ENCODE measurements at places on chromosomes 6 and 20.

DNA sequence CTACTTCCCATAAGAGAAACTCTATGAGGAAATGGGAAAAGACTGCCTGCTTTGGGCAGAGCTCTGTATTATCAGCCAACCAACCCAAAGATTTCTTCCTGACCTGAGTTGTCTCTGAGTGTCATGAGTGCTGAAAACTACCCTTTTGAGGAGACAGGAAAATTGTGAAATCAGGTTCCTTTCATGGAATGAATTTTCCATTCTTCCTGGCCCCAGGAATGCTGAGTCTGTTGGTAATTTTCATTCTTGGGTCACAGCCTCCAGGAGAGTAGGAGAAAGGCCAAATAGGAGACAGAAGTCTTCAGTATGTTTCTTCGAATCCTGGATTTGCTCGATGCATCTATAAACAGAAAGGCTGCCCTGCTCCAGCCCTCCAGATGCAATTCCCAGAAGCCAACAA, 53.6 kb downstream of the SCML4 start:
- DNase-seq, result no peak

- no peak for DNase-seq
Observed at GRCh38 chr20:48128436-48128835, 343.2 kb upstream of the SULF2 start.

DNA sequence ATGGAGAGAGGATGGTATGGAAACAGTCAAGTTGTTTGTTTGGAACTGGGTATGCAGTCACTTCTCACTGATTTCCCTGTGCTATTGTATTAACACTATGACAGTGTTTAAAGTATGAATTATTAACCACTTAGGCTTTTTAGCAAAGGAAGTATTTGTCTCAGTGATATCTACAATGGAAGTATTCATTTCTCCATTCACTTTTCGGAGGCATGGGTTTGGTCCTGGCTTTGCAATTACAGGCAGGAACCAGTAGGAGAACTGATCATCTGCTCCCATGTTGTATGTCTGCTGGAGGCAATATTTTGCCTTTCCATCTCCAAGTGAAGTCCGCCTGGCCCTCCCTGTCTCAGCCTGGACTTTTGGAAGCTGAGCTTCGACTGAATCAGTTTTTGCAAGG, 30.6 kb upstream of the EXOC2 start:
- no peak for DNase-seq

- DNase-seq, result no peak
Observed at GRCh38 chr6:69097948-69098347, 462.9 kb downstream of the ADGRB3 start.

- no peak for DNase-seq
Observed at GRCh38 chr6:25369036-25369432, 89.9 kb downstream of the CARMIL1 start.

- no peak for DNase-seq
Observed at GRCh38 chr20:37151529-37151928, 27.6 kb upstream of the RPN2 start.

DNA sequence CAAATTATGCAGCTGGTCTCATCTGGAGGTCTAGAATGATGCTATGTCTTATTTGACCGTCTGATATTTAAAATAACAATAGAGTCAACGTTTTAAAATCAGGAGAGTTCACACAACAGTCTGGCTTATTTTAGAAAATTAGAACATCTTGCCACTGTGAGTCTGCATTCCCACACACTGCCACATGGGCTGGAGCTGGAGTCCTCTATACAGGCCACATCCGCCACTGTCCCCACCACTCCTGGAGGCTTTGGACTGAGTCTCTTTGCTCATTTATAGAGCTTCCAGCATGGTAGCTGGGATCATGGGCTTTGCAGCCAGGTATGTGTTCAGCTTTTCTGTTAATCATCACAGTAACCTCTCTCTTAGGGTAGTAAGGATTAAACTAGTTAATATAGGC, 68.8 kb upstream of the ZNFX1 start:
- no peak for DNase-seq

DNA sequence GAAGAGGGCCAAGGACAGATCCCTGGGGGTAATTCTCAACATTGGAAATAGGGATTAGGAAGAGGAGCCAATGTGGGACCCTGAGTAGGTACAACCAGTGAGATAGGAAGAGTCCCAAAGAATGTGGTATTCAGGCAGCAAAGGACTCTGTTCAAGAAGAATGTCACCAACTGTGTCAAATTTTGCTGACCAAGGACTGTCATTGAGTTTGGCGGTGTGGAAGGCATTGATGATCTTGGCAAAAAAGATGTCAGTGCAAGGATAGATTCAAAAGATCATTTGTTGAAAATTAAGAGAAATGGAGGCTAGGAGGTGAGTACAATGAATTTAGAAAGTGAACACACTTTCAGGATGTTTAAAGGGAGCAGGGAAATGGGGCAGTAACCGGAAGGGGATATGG, 82.4 kb upstream of the SUPT3H start:
- no peak for DNase-seq

- no peak for DNase-seq
Observed at GRCh38 chr6:137106183-137106582, 61.4 kb upstream of the IL20RA start.

DNA sequence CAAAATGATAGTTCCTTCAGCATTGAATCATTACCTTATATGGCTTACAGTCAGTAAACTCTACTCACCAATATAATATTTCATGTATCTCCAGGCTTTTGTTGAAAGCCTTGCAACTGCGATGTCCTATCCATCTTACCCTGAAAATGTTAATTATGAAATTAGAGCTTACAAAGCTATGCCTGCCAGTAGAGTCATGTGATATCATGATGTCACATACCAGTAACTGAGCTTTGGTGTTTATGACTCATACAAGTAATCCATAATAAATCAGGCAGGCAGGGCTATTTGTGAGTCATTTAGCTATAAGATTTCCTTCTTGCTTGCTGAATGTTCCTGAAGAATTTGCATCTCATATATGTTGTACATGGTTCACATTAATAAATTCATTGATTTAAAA, 44.9 kb upstream of the FAM83B start:
- DNase-seq, result no peak

- DNase-seq, result no peak
Observed at GRCh38 chr6:136798044-136798443, 5.8 kb upstream of the MAP3K5 start.

GRCh38 chr6:138109042-138109997, 2.1 kb upstream of the PERP start:
- peak; percentile 64 for DNase-seq

GRCh38 chr6:168000198-168001028, 2.9 kb downstream of the KIF25 start:
- DNase-seq, result no peak

DNA sequence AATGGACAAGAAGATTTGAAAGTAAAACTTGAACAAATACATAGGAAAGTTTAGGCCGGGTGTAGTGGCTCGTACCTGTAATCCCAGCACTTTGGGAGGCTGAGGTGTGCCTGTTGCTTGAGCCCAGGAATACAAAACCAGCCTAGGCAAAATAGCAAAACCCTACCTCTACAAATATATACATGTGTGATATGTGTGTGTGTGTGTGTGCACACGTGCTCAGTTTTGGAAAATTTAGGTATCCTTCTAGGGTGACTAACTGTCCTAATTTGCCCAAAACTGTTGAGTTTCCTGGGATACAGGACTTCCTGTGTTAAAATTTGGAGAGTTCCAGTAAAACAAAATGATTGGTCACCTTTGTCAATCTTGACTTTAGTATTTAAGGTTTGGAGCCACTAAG, 503.2 kb downstream of the PKHD1 start:
- no peak for DNase-seq

GRCh38 chr6:144008120-144008811, at the start of gene PLAGL1:
Gene PLAGL1 (minus strand): TSS chr6:144008259. CDS start chr6:143948136, 60,123 bp downstream.
- peak; percentile 66 for DNase-seq

GRCh38 chr6:113971741-113972140, 793 bp upstream of the HDAC2 start:
- no peak for DNase-seq
